ENCODE measurements at places on chromosomes 2 and 18.

DNA sequence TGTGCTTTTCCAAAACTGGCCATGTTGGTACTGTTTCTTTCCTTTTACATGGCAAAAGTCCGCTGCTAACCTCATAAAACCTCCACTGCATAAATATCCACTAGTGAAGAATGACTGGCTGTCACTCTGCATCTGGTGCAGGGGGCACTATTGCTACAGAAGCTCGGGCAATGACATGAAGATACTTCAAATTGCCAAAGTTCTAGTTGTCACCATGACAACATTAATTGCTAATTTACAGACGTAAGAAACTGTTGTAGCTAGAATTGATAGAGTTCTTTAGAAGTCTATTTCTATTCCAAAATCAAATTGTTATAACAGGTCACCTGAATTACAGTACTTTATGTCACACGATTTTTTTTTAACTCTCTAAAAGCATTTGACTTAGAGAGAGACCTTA, 845 bp downstream of the CFAP210 start:
- no peak for DNase-seq

GRCh38 chr2:17124575-17125318, 393.5 kb downstream of the RAD51AP2 start:
- DNase-seq = no peak

DNA sequence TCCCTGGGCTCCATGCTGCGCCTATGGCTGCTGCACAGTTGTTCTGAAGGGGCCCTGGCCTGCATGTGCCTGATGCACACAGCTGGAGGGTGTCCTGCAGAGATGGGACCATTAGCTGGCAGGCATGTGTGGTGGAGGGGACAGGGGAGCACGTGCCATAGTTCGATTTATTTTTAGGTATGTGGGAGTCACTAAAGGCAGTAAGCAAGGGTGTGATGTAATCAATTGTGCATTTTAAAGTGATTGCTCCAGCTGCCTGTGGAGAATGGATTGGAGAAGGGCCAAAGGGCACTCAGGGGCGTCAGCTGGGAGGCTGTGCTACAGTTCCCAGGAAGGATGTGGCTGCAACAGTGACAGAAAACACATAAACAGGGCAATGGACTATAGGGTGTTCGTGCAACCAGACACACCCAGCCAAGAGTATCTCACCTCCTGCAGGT, 205.1 kb downstream of the ARL4C start:
- no peak for DNase-seq

DNA sequence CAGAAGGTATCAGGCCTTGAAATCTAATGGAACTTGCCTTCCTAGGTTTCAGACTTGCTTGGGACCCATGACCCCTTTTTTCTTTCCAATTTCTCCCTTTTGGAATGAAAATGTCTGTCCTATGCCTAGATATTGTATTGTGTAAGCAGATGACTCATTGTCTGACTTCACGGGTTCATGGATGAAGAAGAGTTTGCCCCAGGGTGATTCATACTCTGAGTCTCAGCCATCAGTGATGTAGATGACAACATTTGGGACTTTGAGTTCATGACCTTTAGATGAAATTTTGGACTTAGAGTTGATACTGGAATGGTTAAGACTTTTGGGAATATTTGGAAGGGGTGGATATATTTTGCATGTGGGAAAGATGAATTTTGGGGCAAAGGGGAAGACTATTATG, 11.2 kb upstream of the SCYGR5 start:
- no peak for DNase-seq

- no peak for DNase-seq
Observed at GRCh38 chr2:230347659-230348305, 20.8 kb downstream of the SP140L start.

DNA sequence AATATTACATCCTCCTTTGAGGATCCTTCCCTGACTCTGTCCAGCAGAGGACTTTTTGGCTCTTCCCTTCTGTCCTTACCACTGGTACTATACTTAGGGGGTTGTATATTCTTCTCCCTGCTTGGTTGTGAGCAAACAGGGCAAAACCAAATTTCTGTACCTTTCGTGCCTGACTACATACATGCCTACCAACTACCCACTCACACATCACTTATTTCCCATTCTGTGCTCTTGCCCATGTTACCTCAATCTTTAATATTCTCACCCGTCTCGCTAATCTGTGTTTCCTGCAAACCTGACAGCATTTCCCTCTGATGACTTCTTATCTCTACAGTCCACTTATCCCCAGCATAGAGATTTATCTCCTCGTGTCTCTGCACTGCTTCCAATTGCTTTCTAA, 58.6 kb downstream of the FTCDNL1 start:
- DNase-seq = no peak

DNA sequence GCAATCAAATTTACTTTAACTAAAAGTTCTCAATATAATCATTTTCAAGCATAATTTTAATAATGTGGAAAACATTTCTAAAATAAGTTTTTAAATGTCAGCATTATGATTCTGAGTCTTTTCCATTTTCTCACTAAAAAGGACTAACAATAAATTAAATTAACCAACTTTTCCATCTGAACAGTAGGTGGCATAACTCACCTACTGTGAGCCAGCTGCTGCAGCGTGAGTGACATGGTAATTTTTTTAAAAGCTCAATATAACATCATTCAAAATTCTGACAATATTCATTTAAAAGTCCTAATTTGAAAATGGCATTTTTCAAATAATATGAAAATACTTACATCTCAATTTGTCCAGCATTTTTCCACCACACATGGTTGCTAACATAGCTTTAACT, 66.5 kb downstream of the DTNB start:
- no peak for DNase-seq

- no peak for DNase-seq
Observed at GRCh38 chr2:172403402-172403801, 24.0 kb upstream of the ITGA6 start.

DNA sequence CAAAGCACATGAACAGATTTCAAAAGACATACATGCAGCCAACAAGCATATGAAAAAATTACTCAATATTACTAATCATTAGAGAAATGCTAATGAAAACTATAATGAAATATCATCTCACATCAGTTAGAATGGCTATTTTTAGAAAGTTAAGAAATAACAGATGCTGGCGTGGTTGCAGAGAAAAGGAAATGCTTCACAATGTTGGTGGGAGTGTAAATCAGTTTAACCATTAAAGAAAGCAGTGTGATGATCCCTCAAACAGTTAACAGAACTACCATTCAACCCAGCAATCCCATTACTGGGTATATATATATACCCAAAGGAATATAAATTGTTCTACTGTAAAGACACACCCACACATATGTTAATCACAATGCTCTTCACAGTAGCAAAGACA, 117.7 kb upstream of the SETBP1 start:
- DNase-seq = no peak

DNA sequence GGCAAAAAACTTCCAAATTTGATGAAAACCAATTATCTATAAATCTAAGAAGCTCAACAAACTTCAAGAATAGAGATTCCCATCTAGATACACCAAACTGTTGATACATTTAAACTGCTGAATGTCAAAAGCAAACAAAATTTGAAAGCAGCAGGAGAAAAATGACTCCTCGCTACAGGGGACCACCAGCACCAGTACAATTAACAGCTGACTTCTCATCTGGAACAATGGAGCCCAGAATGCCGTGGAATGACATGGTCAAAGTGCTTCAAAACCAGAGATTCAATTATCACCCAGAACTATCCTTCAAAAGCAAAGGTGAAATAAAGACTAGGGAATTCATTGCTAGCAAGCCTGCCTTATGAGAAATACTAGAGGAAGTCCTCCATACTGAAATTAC, 11.6 kb downstream of the SRSF7 start:
- no peak for DNase-seq

DNA sequence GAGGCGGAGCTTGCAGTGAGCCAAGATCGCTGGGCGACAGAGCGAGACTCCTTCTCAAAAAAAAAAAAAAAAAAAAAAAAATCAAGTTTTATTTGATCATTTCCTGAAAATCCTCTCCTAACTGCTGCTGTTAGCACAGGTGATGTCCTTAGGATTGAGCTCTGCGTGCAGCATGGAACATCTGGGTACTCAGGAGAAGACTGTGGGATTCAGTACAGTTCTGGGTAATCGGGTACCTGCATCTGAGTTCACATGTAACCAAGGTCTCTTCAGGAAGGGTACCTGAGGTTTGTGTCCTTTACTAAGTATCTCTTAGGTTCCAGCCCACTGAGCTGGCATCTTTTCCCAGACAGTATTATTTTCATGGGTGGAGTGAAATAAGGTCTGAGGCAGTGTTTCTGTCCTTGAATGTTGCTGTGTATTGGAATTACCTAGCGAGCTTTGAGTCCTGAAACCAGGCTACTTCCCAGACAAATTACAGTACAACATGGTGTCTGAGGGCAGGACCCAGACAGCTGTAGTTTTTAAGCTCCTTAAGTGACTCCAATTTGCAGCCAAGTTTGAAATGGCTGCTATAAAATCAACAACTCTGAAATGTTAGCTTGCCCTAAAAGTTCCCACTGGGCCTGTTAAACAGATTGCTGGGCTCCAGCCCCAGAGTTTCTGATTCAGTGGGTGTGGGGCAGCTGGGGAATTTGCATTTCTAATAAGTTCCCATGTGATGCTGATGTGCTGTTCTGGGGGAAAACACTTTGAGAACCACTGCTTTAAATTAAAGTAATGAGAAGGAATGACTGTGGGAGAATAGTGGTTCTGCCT, 120.5 kb downstream of the PMAIP1 start:
- no peak for DNase-seq

GRCh38 chr2:129828792-129829191, 150.7 kb upstream of the RAB6C start:
- DNase-seq = no peak

- DNase-seq = no peak
Observed at GRCh38 chr2:202290970-202291369, 25.4 kb downstream of the NOP58 start.

GRCh38 chr2:235501673-235502031, 7.8 kb downstream of the AGAP1 start:
- DNase-seq = no peak

- DNase-seq = no peak
Observed at GRCh38 chr2:119646149-119646548, 32.9 kb upstream of the TMEM177 start.

DNA sequence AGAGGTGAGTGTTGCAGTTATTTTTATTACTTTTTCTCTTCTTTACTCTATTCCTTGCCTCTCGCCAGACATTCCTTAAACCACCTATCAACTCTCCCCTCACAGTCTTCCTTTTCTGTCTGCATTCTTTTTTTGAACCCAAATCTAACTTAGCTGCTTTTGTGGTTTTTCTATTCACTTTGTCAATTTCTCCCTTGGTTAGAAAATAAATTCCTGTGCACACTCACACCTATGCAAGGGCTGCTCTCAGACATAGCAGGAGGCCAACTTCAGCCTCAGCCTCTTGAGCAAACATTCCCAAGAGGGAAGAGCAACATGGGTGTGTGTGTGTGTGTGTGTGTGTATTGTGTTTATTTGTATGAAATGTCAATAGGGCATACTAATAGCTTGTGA, 808.6 kb downstream of the RNF144A start:
- no peak for DNase-seq

GRCh38 chr18:42583283-42583731, 532.2 kb downstream of the RIT2 start:
- no peak for DNase-seq

DNA sequence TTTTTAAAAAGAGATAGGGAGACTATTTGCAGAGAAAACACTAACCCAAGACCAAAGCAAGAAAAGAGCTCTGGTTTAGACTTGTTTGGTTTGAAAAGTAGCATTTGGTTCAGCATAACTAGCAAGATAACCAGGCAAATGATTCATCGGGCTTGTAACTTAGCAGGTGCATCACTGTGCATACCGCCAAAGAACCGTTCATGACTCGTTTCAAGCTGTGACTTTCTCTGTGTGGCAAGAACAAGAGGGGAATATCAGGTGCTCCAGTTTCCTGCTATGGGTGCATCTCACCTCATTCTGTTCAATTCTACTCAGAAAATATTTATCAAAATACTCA, 244.9 kb downstream of the ETAA1 start:
- DNase-seq = no peak
